DMS79 (cell line): ENCODE measurements at places on chromosomes 7 and 10.

GRCh38 chr10:34835908-34836508 lies 20.9 kb upstream of the PARD3 start:
- DNase-seq, result no peak

GRCh38 chr10:63671317-63671937 lies 150.2 kb downstream of the REEP3 start:
- peak; percentile 86 for DNase-seq

DNA sequence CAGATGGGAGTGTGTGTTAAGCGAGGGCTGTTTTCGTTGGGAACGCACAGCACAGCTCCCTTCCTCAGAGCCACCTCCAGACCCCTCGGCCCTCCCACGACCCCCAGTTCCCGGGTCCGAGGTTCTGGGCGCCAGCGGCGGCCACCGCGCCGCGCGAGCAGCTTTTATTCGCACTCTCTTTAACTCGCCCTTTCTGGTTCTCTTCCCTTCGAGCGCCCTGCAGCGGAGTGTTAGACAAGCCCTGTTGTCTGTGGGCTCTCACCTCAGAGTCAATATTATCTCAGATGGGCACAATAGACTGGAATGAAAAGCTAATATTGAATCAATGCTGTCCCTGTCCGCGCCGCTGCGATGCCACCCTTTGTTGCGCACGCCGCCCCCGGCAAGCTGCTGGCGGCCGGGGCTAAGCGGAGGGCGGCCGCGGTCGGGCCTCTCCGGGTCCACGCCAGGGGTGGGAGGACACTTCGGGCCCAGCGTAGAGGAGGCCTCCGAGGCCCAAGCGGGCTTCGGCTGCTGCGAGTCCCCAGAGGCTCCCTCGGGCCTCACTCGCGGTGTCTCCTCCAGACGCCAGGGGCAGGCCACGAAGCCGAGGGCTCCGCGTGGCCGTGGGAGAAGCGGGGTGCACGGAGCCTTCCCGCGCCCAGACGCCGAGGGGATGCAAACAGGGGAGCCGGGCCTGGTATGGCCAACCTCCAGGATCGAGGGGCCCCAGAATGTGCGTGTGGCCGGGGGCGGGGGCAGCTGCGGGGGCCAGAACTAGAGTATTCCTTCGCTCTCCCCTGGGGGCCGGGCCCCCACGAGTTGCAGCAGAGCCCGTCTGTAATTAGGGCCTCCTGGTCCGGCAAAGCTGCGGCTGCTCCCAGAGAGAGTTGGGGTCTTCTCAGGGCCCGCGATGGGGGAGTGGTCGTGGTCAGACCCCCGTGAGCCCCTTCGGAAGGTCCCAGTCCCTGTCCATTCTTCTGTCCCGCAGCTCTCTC lies 7.9 kb upstream of the EMX2 start:
- no peak for DNase-seq

- no peak for DNase-seq
Observed at GRCh38 chr10:49273082-49273465, 25.9 kb upstream of the C10orf71 start.

DNA sequence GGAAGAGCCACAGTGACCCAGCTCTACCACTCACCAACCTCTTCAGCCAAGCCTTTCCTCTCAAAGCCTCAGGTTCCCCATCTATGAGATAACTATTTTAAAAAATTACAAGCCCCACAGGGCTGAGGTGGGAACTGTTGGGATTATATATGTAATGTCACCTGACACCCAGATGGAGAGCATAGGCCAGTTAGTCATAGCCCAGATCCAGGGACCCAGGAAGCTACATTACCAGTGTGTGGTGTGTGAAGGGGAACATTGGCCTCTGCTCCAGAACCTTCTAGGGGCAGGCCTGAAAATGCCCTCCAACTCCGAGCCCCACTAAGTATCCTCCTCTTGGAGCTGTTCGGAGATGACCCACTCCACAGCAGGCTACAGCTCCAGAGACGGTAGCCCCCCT lies 162.4 kb downstream of the NRF1 start:
- no peak for DNase-seq

GRCh38 chr10:71555087-71555723 lies 158.5 kb downstream of the CDH23 start:
- no peak for DNase-seq

DNA sequence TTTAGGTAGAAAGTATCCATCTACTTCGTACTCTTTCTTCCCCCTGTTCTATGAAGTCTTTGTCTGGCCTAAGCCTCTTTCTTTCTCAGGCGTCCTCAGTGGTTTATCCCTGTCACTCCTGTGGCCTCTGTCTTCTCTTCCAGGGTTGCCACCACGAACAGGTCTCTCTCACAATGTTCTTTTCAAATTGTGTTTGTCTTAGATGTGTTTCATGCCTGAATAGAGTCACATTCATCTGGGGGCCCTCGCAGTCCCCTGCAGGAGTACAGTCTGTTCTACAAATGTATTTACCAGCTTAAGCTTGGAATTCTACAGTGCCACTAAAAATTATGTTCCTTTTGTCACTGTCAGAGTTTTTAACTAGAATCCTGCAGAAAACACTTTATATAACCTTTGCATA lies 680.4 kb upstream of the FOXK1 start:
- DNase-seq, result no peak

GRCh38 chr10:127399668-127400067 lies 149.4 kb upstream of the NPS start:
- no peak for DNase-seq

DNA sequence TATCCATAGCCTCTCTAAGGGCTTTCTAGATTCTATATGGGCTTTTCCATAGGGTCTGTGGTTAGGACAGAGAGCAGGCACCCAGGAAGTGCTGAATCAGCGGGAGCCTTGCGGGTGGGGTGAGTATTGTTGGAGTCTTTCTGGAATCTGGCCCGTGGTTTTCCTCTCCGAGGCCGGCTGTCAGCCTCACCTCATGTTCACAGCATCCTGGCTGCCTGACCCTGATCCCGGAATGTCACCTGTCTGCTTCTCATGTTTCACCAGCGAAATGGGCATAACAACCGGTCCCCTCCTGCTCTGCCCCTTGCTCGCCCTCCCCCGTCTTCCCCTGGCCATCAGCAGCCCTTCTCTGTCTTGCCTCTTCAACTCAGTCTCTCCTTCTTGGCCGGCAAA lies 36.5 kb downstream of the DDIT4 start:
- no peak for DNase-seq

GRCh38 chr10:111811517-111811916 lies 372.0 kb downstream of the GPAM start:
- DNase-seq, result no peak

- DNase-seq, result peak; percentile 56
Observed at GRCh38 chr10:68598978-68599770, 39.0 kb downstream of the TET1 start.

GRCh38 chr10:122243550-122243949 lies 27.5 kb upstream of the BTBD16 start:
- no peak for DNase-seq

- no peak for DNase-seq
Observed at GRCh38 chr7:73974948-73975926, 52.7 kb upstream of the ELN start.
